Left forelimb (tissue), 1 donor: ENCODE measurements at places on chromosomes 6 and 20.

DNA sequence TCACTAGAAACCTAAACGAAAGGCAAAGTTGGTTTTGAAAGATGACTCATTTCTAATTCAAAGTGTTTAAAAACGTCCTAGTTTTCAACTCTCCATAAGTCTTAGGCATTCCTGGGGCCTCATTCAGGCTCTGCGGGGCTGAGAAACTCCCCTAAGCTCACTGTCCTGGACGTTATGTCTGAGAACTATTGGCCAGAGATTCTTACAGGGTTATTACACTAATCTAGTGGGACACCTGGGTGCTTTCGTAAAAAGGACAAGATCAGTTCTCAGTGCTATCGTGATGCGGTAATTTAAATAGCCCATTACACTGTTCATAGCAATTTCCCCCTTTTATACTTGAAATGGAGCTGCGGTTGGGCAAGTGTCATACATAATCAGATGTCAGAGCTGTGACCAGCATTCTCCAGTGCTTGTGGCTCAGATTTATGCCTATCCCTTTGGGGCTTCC lies 280.9 kb downstream of the QKI start:
- DNase-seq: no peak

DNA sequence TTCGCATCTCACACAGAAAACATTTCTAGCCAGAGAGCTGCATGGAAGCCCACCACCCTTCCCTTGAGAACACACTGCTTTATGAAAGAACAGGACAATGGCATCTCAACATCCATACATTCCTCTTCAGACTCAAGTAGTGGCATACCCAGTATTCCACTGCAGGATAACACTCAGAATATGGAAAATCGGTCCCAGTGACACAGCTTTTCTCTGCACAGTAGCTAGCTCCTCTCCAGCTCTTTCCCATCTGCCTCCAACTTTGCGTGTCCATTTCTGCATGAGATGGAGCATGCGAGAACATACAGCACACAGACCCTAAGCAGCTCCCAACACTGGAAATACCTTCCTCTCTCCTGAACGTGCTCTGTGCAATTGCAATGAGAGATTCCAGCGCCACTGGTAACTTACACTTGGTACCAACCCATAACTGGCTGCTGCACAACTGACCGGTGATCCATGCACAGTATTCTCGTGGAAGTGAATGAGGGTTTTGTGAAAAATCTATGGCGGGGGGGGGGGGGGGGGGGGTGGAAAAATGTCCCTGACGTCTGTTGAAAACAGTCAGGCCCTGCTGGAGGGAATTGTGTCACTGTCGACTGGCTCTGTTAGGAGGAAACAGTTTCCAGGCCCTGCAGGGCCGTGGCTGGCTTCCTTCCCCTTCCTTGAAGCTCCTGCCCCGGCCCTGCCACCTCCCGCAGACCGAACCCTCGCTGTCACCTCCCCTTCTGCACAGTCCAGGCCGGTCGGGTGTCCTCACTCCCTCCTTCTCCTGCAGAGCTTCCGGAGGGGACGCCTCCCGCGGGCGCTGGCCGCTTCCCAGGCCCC lies 265.9 kb upstream of the QKI start:
- no peak for DNase-seq

GRCh38 chr6:40724886-40725285 lies 137.7 kb upstream of the LRFN2 start:
- DNase-seq: no peak

GRCh38 chr6:131825946-131826345 lies 18.1 kb downstream of the ENPP1 start:
- DNase-seq: no peak

- DNase-seq: no peak
Observed at GRCh38 chr6:1024161-1024560, 287.7 kb upstream of the FOXQ1 start.

DNA sequence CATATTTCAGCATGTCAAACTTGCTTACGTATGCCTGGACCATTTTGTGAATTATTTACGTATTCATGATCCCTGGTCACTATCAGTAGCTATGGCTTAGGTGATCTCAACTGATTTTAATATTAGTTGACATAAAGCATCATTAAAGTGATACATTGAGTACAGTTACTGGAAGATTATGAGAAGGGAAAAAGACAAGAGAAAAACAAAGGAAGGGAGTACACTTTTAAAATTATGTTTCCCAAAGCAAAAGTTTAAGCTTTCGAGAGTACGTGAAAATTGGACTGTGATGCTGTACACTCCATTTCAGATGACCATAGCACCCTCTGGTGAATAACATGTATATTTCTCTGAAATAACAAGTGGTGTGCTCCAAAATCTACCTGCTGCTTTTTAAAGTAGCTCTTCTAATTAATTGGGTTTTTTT lies 215.0 kb upstream of the HSF2 start:
- DNase-seq: no peak

DNA sequence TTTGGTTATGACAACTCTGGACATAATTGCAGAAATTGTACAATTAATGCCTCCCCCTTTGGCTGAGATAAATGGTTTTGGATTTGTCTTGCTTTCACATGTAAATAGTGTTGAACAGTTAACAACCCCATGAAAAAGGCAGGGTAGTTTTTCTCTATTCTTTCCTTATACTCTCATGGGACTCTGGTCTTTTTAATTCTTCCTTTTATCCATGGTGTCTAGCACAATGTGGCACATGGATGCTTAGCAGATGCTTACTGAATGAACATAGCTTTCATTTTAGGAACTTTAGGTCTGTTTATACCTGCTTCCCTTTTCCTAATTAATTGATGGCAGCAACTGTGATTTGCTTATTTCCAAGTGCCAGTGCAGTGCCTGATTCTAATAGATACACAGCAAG lies 75.6 kb downstream of the NCOA3 start:
- no peak for DNase-seq

DNA sequence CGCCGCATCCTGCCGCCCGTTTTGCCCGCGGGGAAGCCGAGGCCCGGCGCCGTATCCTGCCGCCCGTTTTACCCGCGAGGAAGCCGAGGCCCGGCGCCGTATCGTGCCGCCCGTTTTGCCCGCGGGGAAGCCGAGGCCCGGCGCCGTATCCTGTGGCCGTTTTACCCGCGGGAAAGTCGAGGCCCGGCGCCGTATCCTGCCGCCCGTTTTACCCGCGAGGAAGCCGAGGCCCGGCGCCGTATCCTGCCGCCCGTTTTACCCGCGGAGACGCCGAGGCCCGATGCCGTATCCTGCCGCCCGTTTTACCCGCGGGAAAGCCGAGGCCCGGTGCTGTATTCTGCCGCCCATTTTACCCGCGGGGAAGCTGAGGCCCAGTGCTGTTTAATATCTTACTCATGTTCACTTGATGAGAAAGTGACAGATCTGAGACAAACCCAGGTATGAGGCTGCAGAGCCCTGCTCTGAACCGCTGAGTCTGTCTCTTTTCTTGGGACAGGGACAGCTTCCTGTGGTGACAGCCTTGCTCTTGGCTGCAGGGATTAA lies 129.4 kb downstream of the CDH26 start:
- DNase-seq: no peak

DNA sequence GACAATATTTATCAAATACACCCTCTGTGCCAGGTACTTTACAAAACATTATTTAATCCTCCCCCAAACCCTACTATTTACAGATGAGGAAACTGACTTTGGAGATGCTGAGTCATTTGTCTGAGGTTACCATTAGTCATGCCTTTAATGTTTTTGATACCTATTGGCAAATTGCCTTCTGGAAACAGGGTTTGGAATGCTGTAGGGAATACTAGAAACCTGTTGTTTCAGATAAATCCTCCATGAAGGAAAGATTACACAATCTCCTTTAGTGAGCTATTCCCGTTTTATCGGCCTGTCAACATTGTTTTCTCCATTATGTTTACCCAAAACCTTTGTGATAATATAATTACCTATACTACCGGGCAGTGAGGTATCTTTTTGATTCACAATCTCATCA lies 93.6 kb upstream of the ADGRF1 start:
- DNase-seq: no peak

- no peak for DNase-seq
Observed at GRCh38 chr20:61529354-61529753, 277.3 kb downstream of the CDH4 start.

DNA sequence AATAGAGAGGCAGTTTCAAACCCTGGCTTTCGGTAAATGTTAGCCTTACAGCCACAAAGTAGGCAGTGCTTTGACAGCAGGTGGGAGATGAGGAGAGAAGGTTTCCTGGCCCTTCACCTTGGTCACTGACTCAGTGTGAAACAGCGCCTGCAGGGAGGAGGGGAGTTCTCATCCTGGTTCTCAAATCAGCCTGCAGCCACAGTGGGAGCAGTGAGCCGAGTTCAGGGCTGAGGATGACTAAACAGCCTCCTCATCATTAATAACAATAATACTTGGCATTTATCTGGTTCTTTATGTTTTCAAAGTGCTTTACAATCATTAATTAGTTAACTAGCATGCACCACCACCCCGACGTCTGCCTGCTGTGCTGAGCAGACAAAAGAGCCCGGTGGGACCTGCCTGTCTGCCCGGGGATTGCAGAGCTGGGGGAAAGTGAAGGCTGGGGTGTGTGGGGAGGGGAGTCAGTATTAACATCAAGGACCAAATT lies 59.6 kb downstream of the PRDM1 start:
- no peak for DNase-seq

DNA sequence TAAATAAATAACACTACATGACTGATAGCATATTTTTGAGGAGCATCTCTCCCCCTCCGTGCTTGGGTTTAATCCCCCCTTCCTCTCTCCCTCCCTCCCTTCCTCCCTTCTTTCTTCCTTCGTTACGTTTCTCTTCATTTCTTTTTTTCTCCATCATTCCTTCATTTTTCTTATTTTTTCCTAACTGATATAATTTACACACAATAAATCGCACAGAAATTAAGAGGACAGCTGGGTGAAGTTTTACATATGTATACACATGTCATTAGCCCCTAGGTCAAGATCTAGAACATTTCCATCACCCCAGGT lies 51.4 kb upstream of the EZR start:
- no peak for DNase-seq

- no peak for DNase-seq
Observed at GRCh38 chr6:113050979-113051378, 703.8 kb downstream of the RFPL4B start.

GRCh38 chr6:296151-297122 lies 4.2 kb downstream of the DUSP22 start:
- DNase-seq: no peak

GRCh38 chr6:2680264-2680922 lies 70.3 kb downstream of the MYLK4 start:
- no peak for DNase-seq

- no peak for DNase-seq
Observed at GRCh38 chr20:53657732-53658131, 64.1 kb upstream of the ZNF217 start.

- no peak for DNase-seq
Observed at GRCh38 chr6:129895692-129896091, 34.6 kb upstream of the TMEM244 start.

GRCh38 chr6:100665041-100665380 lies 200.3 kb upstream of the SIM1 start:
- DNase-seq: no peak

DNA sequence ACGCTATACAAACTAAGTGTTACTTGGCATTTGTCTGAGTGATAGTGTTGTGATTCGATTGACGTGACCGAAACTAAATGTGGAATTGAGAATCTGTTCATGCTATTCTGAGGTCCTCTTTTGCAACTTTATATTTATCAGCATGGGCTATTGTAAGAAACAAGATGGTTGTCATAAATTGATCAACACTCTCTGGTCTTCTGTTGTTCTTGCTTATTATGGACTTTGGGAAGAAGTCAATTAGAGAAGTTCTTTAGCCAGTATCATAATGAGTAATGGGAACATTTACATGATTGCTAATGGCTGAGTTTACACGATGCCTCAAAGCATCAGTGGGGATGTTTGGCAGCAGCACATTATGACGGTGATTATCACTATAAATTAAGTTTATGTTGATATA lies 195.0 kb downstream of the CD83 start:
- DNase-seq: no peak

- DNase-seq: no peak
Observed at GRCh38 chr20:47256668-47257236, 99.7 kb downstream of the ZMYND8 start.

DNA sequence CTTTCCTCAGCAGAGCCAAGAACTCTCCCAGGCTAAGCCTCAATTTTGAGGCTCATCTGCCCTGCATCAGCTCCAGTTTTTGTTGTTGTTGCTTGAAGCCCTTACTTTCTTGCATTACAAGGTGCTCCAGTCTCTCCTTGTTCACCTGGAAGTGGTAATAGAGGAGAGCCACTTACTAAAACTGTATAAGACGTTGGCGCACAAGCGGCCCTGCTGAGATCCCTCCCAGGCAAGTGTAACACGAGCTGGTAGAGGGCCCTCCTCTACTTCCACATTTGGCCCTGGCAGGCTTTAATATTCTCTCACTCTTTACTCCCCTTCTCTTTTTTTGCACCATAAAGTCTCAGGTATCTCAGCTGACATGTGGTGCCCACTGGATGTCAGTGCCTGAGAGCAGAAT lies 19.5 kb downstream of the GCM2 start:
- DNase-seq: no peak

GRCh38 chr6:16953905-16954304 lies 147.9 kb upstream of the STMND1 start:
- no peak for DNase-seq

DNA sequence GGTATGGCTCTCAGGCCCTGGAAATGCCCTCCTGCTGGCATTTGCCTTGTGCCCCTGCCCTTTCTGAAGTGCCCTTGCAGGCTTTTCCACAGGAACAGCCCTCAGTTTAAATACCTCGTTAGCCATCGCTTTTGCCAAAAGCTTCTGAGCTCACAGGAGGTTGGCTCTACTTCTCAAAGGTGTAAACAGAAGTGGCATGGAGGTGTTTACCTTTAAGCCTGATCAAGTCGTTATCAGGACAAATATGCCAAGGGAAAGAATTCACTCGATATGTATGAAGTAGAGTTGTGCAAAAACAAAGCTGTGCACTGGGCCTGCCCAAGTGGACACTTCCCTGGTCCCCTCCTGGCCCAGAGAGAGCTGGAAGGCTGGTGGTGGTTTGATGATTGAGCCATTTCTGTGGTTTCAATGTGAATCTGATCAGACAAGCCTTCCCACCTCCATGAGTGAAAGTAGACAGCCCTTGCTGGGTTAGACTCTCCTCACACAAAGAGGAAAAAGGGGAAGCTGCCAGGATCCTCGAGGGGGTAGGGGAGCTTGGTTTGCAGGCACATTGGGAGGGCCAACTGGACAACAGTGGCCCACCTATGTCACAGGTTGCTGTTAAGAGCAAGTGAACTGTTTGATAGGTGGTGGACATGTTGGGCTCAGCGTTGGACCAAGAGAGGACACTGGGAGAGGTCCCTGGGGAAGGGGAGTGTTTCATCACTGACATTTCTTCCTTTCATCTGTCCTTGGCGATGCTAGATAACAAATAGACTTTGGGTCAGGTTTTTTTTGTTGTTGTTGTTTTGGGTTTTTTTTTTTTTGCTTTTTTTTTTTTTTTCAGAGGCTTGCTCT lies 98.7 kb downstream of the ZDHHC14 start:
- no peak for DNase-seq

DNA sequence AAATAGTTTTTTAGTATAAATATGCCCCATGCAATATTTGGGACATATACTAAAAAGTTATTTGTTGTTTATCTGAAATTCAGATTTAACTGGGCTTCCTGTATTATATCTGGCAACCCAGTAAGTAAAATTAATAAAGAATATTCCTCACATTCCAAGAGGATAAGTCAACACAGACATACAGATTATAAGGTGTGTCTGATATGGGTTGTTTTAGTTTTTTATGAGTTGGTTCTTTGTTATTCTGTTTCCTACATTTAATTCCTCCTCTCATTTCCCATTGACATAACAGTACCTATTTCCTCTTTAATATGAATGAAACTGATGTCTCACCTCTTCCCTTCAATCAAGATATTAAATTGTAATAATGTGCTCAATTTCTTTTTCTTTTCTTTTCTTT lies 1.7 kb upstream of the PLA2G7 start:
- DNase-seq: no peak

- no peak for DNase-seq
Observed at GRCh38 chr20:57071283-57071731, 195.1 kb downstream of the BMP7 start.
